ENCODE measurements at places on chromosomes 3 and 15.
A peak's percentile ranks its signal among the peaks of the same experiment; 100 is the strongest.

GRCh38 chr15:31147944-31148296 lies 46.4 kb upstream of the TRPM1 start:
- DNase-seq = no peak

GRCh38 chr3:194296454-194297263 lies 54.5 kb downstream of the CPN2 start:
- no peak for DNase-seq

DNA sequence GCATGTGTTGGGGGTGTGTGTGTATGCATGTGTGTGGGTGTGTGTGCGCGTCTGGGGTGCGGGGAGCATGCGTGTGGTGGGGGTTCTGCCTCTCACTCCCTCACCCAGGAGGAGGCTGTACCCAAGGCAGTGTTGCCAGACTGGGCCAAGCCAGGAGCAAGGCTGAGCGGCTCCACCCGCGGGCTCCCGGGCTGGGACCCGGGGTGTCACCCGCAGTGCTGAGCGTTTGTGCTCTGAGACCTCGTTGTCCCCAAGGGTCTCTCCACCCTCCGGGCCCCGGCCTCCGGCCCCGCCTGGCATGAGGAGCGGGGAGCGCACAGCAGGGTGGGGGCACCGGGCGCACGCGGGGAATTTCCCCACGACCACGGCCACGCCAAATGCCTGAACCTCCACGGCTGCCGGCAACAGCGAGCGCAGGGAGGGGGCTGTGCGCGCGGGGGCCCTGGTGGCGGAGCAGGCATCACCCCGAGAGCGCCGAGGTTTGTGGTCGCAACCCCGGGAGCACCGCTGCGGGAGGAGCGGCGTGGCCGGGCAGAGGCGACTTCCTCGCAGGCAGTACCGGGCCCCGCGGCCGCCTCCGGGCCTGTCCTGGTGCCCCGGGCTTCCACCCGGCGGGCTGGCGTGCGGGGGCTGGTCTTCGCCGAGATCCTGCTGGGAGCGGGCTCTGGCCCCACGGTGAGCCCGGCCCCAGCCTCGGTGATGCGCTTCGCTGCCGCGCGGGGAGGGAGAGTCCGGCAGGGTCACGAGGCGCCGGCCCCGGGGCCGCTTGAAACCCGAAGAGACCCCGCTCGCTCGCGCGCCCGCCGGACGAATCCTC lies 7.4 kb upstream of the OCA2 start:
- no peak for DNase-seq

- no peak for DNase-seq
Measured at GRCh38 chr3:10173926-10174435, 9.3 kb downstream of the IRAK2 start.

- no peak for DNase-seq
Measured at GRCh38 chr3:30401971-30402370, 204.4 kb upstream of the TGFBR2 start.

DNA sequence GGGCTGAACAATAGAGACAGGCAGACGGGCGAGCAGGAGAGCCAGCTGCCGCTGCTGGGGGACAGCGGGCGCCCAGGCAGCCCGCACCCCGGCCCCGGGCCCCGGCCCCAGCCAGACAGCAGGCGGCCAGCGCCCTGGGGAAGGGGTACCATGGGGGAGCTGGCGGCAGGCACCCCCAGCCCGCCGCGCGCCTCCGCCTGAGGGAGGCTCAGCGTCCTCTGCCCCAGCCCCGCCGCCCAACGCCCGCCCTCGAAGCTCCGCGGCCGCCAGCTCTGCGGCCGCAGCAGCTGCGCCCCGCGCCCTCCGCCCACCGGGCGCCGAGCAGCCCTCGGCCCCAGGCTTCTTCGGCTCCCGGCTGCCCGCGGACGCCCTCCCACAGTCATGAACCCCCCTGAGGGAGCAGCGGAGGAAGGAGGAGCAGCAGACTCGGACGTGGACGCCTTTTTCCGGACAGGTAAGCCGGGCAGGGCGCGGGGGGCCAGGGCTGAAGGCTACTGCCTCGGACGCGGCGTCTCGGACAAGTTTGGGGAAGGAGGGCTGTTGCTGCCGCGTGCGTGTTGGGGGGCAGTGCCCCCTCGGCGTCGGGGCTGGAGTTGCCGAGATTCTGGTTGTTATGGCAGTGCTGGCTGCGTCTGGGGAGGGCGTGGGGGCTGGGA lies 41.6 kb upstream of the ROPN1 start:
- DNase-seq = no peak

DNA sequence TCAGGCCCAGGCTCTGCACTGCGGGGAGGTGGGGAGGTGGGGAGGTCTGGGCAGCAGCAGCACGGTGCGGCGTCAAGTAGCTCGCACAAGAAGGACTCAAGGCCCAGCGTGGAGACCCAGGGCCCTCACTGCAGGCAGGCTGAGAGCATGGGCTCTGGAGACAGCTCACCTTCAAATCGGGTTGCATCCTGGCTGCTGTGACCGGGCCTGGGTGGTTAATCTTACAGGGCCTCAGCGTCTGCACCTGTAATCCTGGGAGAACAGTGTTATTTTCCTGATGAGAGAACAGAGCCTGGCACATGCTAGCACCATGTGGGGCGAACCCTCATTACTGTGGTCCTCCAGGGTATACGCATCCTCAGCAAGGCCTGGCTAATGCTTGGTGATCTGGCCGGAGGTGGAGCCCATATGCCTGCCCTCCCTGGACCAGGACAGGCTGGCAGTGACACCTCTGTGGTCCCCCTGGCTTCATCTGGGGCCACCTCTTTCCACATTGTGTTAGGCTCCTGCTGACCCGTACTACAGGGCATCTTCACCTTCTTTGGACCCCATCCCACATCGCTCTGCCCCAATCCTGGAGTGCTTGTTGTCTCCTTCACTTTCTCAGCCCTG lies 55.5 kb downstream of the RGMA start:
- DNase-seq = no peak

DNA sequence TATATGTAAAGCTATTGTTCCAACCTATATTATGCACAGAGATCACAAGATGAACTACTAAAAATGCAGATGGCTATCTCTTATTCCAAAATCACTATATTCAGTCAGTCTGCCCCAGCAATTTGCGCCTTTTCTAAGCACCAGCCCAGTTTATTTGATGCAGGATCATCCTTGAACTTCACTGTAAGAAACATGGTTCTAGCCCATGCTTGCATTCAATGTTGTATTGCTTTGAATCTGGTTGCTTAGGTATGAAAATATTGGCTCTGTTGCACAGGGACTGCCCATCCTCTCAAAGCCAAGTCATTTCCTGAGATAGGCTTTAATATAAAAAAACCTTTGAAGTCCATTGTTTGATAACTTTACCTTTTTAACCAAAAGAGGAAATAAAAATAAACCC lies 170.5 kb upstream of the LRIG1 start:
- DNase-seq = no peak

- no peak for DNase-seq
Measured at GRCh38 chr3:79258479-79258878, 509.3 kb downstream of the ROBO1 start.

DNA sequence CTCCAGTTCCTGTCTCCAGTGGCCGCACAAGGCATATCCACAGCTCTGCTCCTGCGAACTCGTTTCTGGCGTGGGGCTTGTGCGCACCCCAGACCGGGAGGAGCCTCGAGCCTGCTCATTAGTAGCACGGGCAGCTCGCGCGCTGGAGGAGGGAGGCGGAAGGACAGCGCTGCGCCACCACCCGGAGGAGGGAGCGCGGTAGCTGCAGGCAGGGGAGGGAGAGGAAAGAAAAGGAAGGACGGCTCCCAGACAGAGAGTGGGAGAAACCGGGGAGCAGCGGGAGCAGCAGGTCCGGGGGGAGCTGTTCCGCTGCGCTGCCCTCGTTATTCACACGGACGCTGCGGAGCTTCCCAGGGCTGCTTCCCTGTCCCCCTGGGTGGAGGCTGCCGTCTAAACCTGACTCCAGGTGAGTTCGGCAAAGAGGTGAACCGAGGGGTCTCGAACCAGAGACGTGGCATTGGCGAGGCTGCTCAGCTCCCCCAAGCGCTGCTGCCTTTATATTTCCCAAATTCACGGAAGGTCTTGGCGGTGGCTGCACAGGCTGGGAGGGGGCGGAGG lies 121.3 kb upstream of the ZNF717 start:
- DNase-seq = no peak

- no peak for DNase-seq
Measured at GRCh38 chr3:82891028-82891427, 1129.6 kb upstream of the GBE1 start.

GRCh38 chr15:51067510-51067909 lies 27.2 kb downstream of the TNFAIP8L3 start:
- DNase-seq = no peak

DNA sequence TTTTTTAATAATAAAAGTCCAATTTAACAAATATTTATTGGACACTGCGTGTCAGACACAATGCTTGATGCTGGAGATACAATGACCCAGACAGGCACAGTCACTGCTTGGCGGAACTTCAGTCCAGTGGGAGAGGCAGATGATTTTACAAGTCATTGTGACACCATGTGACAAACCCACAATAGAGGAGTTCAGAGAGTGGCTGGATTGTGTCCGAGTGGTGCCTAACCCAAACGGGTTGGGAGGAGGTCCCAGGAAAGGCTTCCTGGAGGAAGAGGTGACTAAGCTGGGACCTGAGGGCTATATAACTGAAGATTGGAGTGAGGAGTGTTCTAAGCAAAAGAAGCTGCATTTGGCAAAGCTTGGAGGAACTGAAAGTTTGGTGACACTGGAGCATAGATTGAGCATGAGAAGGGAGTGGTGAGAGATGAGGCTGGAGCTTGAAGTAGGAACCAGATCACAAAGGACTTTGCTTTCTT lies 41.4 kb downstream of the CRTC3 start:
- no peak for DNase-seq

DNA sequence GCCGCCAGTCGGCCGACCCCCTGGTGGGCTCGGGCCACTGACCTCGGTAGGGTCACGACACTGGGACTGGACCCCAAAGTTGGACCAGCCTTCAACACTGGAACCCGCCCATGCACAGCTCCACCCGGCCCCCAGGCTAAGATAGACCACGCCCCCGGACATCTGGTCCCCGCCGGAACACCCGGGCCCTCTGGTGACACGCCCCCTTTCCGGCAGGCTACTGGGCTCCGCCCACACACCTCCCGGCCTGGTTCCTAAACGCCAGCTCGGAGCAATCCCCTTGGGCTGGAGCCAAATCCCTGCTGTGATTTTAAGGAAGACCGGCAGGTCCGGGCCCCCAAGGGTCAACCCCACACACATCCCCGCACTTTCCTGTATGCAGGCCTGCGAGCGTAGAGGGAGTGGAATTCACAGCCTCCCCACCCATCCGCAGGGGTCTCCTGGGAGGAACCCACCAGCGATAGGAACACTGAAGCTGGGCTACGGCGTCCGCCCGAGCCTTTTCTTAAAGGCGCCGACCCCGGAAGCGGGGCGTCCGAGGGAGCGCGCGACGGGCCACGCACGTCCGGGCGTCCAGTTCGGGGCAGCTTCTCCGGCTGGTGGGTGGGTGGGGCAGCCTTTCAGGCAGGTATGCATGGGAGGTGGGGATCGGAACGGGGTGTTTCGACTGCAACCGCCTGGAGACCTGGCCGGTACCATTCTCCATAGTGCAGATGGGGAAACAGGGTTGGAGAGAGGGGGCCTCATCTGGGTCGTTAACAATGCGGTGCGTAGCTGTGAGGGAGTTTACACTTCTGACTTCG lies at the start of gene HEMK1:
TSS of gene HEMK1 (plus strand) at position 576 of the 803 bp plus-strand sequence. CDS start 1,583 bp downstream, outside the sequence.
- DNase-seq = peak; percentile 86

DNA sequence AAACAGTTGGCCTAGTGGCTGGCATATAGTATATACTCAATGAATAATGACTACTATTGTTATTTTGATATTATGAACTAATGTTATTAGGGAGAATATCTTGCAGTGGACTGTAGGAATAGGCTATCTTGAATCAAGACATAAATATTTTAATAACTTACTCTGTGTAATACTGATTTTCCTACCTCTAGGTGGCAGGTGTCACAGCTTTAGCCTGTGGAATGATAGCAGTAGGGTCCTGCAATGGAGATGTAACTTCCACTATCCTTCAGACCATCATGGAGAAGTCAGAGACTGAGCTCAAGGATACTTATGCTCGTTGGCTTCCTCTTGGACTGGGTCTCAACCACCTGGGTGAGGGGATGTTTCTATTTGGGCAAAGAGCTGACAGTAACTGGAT lies 6.5 kb downstream of the PSMD2 start:
- no peak for DNase-seq

Measured in effector memory CD4-positive, alpha-beta T cell (primary cell).